ENCODE measurements at places on chromosomes 2 and 18.

DNA sequence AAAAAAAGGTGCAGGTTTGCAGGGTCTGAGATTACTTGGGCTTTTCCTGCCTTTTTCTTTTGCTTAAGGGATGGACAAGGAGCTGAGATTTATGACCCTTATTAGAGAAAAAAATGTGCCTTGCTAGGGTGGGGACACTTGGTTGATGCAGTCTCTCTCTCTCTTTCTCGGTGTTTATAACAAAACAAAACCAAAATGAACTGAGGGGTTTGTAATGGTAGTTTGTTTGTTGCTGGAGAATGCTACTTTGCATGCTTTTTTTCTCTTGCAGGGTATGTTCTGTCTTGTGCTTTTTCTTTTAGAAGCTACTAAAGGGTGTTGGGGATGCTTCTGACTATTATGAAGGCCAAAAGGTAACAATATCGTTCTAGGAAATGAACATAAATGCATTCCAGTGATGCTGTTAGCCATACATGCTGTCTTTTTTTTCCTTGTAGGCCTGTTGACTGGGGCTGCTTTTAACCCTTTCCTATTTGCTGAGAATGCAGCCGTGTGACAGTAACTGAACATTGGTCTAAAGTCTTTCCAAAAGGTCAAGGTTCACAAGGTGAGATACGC, 435 bp downstream of the ZNF532 start:
- no peak for DNase-seq

DNA sequence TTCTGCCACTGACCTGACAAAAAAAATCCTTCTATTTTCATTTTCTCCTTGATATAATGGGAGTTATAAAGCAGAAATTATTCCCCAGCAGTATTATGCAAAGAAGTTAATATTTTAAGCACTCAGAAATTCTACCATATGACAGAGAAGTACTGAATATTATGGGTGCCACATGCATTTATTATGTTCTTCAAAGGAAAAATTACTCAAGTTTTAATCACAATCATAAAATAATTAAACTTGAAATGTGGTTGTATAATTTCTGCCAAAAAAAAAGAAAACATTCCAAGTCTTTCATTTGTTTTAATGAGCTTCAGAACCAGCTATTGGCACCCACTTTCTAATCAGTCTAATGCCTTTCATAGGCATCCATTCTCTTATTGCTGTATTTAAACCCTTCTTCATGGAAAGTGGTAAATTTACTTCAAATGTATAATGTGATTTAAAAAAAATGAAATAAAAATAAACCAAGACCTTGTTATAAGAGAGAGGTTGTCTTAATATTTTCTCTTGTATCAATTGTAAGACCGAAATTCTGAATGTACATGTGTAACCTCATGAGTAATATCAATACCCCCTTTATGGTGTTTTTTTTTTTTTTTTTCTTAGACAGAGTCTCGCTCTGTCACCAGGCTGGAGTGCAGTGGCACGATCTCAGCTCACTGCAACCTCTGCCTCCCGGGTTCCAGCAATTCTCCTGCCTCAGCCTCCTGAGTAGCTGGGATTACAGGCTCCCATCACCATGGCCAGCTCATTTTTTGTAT, 302.3 kb downstream of the IRS1 start:
- DNase-seq, result no peak

- no peak for DNase-seq
These were observed 207.1 kb downstream of the TMX3 start for GRCh38 chr18:68507781-68508180.

DNA sequence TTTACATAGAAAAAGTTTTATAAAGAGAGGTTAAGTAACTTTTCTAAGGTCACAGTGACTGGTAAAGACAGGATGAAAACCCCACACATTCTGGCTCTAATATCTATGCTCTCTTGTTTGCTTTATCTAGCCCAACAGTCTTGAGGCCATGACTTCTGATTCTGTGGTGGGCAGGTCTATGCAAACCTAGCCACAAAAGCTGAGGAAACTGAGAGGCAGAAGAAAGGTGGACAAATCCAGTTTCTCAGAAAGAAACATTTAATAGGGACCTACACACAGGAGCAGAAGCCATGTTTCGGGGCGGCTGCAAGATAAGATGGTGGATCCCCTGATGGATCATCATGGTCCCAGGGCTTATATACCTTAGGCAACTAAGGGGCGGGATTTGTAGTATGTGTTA, 21.8 kb downstream of the HSPD1 start:
- DNase-seq, result no peak

DNA sequence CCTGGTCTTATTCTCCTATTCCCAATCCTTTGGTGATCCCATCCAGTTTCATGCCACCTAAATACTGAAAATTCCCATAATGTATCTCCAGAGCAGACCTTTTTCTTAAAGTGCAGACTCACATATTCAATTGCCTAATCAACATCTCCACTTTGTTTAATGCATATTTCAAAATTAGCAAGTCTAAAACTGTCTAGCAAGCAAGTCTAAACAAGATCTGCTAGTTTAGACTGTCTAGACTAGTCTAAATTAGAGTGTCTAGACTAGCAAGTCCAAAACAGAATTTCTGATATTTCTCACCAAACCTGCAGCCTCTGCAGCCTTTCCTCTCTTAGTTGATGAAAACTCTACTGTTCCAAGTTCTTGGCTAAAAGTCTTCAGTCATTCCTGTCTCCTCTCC, 44.6 kb downstream of the THUMPD2 start:
- DNase-seq, result no peak

DNA sequence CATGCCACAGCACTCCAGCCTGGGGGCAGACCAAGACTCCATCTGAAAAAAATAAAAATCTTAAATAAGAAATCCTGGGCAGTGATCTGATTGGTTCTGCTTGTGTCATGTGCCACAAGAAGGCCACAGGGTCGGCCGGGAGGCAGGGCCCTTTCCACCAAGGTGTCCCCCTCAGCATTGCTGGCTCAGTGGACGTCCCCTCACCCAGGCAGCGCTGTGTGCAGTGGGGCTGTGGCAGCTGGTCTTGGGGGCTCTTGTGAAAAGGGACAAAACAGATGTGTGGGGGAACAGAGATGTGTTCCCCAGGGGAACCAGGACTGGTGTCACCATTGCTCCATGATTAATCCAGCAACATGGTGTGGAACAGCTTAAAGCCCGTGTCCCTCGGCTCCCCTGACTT, 60.5 kb downstream of the HS6ST1 start:
- no peak for DNase-seq

DNA sequence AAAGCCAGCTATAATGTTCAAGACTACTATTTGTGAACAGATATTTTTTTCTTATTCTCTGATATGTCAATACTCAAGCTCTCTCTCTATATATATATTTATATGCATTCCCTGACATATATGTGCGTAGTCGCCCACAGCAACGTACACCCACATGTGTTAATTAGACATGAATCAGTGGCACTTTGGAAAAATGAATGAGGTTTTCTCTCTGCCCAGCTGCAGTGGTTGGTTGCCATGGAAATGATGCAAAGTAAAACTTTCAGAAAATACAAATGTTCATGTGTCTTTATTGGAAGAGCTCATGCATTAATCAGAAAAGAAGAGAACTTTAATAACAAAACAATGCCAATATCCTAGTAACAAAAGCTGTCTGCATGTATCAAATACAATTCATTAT, 34.7 kb downstream of the UNC80 start:
- no peak for DNase-seq

DNA sequence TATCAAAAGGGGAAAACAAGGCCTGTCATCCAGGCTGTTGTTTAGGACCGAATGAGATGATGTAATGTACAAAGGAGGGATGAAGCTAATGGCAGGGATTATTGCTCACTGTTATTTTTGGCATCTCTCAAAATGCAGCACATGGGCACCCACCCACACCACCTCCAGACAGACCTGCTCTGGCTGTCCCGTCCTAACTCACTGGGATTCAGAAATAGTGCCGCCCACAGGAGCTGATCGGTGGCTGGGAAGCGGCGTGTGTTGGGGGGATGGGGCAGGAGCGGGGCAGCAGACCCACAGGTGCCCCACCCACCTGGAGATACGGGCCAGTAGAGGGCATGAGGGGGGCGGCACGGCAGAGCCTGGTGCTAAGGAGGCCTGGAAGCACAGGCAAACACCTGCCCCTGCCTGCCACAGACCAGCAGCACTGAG, 52.2 kb downstream of the CRACDL start:
- DNase-seq, result no peak

DNA sequence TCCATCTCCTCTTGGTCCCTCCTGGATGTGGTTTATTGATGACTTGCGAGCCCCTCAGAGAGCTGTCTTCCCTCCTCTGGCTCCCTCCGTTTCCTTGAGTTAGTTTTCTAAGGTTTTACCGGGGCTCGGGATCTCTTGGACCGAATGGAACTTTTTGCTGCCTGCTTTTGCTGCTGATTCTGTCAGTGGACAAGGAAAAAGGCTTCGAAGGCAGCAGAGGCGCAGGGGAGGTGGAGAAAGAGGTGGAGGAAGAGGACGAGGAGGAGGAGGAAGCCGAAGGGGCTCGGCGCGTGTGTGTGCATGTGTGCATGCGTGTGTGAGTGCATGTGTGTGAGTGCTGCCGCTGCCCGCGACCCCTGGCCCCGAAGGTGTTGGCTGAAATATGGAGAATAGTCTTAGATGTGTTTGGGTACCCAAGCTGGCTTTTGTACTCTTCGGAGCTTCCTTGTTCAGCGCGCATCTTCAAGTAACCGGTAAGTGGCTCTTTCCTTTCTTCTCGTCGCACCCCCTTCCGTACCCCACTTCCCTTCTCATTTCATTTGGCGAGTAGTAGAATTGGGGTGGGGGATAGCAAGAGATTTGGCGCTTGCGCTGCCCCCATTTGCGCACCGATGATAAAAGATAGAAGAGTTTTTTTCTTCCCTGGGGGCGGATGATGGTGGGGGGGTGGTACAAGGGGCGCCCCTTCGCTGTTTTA, 557 bp downstream of the DCC start:
- no peak for DNase-seq

- no peak for DNase-seq
These were observed 96.3 kb upstream of the TMEM18 start for GRCh38 chr2:773256-774160.

DNA sequence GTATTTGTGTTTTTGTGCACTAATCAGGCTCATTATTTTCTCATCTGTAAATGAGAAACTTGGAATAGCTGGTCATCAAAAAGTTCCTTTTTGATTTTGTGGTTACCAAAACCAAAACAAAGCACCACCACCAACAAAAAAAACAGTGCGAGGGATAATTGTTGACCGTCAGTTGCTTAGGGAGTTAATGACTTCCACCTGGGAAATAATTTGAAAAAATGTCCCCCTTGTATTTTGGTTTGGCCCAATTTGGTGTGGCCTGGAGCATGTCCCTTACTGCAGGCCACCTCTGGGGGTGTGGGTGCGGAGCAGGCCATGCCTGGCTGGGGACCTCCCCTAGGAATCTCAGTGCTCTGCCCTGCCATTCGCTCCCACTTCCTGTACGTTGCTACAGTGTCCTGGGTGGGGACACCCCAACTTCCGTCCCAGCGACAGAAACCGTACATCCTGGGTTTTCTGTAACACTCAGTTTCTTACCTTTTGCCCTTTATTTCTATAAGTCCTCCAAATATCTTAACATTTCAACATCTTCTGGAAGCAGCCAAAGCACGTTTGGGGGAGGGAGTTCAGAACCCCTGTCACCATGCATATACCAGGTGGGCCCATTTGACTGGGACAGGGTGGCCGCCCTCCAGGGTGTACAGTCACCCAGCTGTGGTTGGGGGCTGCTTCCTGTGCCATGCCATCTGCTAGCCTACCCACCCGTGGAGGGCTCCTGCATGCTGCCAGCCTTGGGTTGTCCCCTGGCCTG, 31.3 kb downstream of the NCK2 start:
- no peak for DNase-seq

- no peak for DNase-seq
These were observed 8.8 kb downstream of the COPS9 start for GRCh38 chr2:240127191-240127750.

DNA sequence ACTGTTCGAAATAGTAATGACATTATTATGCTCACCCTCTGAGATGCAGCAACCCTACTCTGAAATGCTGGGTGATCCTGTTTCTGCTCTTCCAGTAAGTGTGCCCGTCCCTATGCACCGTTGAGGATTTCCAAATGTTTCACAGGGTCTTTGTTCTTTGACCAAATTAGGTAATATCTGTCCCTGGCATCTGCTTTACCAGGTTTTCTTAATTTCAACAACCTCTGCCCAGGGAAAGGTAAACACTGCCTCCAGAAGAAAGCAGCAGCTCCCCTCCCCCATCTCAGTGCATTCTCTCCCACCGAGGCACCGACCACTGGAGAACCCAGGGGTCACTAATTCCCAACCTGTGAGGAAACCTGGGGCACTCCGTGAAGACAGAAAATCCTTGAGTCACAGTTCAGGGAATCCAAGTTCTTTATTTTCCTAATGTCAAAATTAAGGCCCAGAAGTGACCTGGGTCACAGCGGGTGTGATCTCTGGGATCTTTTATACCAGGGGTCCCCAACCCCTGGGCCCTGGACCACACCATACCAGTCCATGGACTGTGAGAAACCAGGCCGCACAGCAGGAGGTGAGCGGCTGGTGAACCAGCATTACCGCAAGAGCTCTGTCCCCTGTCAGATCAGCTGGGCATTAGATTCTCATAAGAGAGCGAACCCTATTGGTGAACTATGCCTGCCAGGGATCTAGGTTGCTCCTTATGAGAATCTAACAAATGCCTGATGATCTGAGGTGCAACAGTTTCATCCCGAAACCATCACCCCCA, 1.2 kb upstream of the GRB14 start:
- no peak for DNase-seq

DNA sequence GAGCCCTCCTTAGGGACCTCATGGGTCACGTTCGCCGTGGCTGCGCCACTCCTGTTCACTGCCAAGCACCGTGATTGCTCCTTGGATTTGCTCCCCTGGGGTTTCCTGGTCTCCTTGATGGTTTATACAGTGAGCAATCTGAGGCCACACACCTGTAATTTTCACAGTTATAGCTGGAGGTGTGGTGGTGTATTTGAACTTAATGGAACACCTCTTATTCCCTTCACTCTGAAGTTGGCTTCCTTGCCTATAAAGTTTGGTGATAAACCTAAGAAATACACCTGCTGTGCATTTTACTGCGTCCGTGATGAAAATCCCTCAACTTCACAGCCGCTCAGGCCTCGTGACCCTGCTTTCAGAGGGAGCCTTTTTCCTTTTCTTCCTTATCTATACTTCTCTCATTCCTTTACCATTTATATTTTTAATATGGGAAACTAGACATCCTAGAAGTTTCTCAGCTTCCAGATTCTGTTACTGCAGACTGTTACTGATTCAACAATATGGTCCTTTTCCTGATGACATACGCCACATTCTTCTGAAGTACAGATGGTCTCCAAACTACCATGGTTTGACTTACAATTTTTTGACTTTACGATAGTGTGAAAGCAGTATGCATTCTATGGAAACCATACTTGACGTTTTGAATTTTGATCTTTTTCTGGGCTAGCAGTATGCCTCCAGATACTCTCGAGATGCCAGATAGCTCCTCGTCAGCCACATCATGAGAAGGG, 8.6 kb downstream of the ATG4B start:
- no peak for DNase-seq

DNA sequence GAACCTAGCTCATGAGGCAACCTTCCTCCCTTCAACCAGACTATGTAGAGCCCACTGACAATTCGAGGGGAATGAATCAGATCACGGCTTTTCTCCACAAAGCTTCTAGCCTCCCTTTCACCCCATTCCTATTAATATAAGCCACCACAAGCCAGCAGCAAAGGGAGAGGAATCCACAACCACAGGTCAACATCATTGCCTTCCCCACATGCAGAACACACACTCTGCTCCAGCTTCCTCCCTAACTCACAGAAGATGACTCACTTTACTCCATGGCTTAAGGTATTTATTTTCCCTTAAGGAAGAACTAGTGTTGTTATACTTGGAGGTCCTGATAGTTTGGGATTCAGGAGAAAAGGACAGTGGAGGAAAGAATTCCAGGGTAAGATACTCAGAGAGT, 272.2 kb downstream of the C1D start:
- DNase-seq, result no peak
